ENCODE measurements at places on chromosomes 11 and 22.
A peak's percentile ranks its signal among the peaks of the same experiment; 100 is the strongest.

DNA sequence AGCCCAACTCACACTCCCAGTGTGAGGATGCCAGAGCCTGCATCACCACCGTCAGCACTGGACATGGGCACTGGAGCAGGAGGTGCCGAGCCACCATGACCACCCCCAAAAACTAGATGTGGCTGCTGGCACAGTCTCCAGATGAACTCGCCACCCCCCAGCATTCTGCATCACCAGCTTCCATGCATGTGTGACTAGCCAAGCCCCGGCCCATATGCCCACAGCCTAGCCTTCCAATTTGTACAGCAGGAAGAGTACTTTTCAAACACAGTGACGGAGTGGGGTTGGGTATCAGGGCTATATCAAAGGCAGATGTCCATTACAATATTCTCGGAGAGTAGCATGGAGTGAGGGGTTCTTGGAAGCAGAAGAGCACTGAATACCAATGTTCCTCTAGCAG, 62.9 kb downstream of the SMCO4 start:
- DNase-seq, result no peak

GRCh38 chr11:73248526-73249185, 23.5 kb upstream of the P2RY6 start:
- no peak for DNase-seq

DNA sequence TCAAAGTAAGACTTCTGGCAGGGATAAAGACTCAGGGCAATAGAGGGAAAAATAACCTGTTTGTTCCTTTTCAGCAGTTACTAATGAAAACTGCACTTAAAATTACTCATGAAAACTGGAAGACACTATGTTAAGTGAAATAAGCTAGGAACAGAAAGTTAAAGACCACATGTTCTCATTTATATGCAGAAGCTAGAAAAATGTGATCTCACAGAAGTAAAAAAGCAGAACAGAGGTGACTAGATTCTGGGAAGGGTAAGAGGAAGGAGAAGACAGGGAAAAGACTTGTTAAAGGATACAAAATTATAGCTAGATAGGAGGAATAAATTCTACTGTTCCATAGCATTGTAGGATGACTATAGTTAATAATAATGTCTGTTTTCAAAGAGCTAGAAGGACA, 22.2 kb downstream of the HPS5 start:
- DNase-seq, result no peak

GRCh38 chr11:26557666-26558065, 14.4 kb downstream of the MUC15 start:
- DNase-seq, result no peak

GRCh38 chr11:18314784-18315523, 7.0 kb downstream of the HPS5 start:
- DNase-seq, result no peak

- no peak for DNase-seq
Observed at GRCh38 chr11:41665441-41666360, 206.2 kb upstream of the LRRC4C start.

- no peak for DNase-seq
Observed at GRCh38 chr11:88529426-88529825, 191.9 kb upstream of the CTSC start.

GRCh38 chr11:2564588-2565425, 120.0 kb downstream of the KCNQ1 start:
- DNase-seq, result no peak

DNA sequence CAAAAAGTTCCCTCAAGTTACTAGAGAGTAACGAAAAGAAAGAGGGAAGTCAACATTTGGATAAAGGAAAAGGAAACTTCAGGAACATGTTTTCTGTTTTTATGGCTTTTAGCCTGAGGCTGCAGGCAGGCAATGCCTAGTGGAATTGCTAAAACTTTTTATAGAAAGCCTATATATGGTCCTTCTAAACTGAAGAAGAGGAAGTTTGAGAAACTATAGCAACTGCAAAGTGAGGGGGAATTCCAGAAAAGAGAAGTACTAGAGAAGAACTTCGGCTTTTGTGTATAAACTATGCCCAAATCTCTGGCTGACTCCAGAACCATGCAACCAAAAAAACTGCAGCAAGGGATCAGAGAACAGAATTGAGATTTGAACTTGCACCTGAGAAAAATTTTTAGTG, 74.3 kb upstream of the ARHGAP42 start:
- DNase-seq, result peak; percentile 23

DNA sequence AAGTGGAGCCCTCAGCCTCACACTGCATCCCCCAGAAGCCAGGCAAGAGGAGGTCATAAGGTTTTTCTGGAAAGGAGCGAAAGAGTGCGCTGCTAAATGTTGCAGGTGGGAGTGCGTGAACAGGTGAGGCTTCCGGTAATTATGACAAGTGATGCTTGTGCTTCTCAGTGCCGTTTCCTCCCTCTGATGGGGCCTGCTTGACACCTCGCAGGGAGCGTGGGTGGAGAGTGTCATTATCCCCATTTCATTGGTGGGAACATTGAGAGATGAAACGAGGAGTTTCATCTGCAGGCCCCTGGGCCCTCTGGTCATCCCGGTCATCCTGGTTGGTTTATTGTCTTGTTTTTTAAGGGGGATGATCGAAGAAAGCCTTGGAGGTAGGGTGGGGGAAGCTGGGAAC, 57.5 kb downstream of the BCR start:
- no peak for DNase-seq

- DNase-seq, result peak; percentile 55
Observed at GRCh38 chr11:66467034-66467659, 442 bp downstream of the PELI3 start.

DNA sequence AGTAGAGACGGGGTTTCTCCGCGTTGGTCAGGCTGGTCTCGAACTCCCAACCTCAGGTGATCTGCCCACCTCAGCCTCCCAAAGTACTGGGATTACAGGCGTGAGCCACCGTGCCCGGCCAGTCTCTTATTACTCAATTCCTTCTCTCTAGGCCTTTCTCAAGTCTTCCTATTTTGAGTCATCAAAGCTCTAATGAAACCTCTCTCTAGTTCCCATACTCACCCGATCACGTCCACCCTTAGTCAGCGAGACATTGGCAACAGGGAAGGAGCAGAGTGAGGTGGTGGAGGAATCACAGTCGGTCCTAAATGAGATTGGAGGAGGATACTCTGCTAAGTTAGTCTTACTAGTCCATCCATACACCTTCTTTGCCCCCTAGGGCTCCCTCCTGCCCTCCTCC, 5.0 kb downstream of the BSCL2 start:
- DNase-seq, result no peak

- DNase-seq, result no peak
Observed at GRCh38 chr11:13837286-13837685, 125.2 kb upstream of the SPON1 start.

- no peak for DNase-seq
Observed at GRCh38 chr11:87355596-87355995, 317.9 kb downstream of the TMEM135 start.

GRCh38 chr22:40289991-40290459, 56.3 kb upstream of the ADSL start:
- DNase-seq, result peak; percentile 61

DNA sequence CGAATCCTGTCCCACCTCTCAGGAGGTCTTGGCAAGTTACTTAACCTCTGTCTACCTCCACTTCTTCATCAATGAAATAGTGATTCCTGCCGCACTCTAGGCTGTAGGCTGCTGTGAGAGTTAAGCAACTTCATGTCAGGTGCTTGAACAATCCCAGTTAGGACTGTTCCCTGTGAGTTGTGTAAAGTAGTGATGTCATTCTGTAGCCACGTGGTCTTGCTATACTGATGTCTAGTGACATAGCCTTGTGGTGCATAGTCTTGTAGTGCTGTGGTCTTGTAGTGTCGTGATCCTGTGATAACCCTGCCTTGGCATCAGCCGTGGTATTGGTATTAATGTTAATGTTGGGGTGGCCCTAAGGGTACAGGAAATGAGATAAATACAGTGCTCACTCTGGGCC, 30.3 kb upstream of the PRR5 start:
- no peak for DNase-seq

DNA sequence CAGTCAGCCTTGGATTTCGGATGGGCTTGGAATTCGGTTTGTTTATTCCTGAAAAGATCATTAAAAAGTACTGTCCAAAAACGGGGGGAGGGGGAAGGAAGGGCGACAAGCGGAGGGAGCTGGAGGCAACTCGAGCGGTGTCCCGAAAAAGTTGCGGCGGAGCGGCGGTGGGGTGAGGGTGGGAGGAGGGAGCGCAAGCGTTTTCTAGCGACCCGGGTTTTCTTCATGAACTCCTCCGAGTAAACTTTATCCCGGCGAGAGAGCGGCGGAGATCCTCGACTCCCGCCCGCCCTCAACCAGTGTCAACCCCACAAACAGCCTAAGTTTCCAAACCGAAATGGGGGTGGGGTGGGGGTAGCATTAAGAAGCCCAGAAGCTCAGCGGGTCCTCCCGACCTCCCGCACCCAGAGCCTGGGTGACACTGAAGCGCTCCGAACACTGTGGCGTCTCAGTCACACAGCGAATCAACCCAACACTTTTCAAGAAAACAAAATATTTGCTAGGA, 133.0 kb upstream of the C11orf58 start:
- DNase-seq, result peak; percentile 10

GRCh38 chr11:4891996-4892640, 10.4 kb downstream of the OR51T1 start:
- no peak for DNase-seq

- DNase-seq, result no peak
Observed at GRCh38 chr11:127559978-127560377, 559.4 kb upstream of the KIRREL3 start.

DNA sequence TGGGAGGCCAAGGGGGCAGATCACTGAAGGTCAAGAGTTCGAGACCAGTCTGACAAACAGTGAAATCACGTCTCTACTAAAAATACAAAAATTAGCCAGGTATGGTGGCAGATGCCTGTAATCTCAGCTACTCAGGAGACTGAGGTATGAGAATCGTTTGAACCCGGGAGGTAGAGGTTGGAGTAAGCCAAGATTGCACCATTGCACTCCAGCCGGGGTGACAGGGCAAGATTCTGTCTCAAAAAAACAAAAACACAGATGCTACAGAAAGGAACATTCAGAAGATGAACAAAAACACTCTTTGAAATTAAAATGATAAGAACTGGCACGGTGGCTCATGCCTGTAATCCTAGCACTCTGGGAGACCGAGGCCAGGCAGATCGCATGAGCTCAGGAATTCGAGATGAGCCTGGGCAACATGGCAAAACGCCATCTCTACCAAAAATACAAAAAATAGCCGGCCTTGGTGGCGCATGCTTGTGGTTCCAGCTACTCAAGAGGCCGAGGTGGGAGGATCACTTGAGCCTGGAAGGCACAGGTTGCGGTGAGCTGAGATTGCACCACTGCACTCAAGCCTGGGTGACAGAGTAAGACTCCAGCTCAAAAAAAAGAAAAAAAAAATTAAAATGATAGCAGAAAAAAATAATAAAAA, 8.5 kb downstream of the RAB6A start:
- DNase-seq, result no peak

- DNase-seq, result no peak
Observed at GRCh38 chr11:80849253-80849652, 1408.4 kb upstream of the TENM4 start.

GRCh38 chr22:43861529-43861928, 784 bp downstream of the SULT4A1 start:
- DNase-seq, result no peak

- DNase-seq, result no peak
Observed at GRCh38 chr11:44805596-44805995, 78.8 kb downstream of the TSPAN18 start.

DNA sequence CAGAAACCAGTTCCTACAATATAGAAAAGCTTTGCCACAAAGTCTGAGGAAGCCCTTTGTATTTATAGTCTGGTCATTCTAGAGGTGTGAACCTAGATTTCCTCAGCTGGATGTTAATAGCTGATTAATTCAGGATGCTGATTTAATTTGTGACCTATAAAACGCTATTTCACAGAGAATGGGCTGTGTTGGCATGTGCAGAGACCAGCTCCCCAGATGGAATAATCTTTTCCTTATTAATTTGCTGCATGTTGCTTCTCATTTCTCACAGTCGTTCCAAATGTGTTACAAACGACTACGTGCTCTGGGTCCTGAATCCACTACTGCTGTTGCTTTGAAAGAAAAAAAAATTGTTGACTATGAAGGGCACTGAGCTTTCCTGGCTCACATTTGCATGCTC, 49.3 kb downstream of the BDNF start:
- no peak for DNase-seq

GRCh38 chr11:7449211-7449840, 36.0 kb upstream of the OLFML1 start:
- DNase-seq, result no peak

DNA sequence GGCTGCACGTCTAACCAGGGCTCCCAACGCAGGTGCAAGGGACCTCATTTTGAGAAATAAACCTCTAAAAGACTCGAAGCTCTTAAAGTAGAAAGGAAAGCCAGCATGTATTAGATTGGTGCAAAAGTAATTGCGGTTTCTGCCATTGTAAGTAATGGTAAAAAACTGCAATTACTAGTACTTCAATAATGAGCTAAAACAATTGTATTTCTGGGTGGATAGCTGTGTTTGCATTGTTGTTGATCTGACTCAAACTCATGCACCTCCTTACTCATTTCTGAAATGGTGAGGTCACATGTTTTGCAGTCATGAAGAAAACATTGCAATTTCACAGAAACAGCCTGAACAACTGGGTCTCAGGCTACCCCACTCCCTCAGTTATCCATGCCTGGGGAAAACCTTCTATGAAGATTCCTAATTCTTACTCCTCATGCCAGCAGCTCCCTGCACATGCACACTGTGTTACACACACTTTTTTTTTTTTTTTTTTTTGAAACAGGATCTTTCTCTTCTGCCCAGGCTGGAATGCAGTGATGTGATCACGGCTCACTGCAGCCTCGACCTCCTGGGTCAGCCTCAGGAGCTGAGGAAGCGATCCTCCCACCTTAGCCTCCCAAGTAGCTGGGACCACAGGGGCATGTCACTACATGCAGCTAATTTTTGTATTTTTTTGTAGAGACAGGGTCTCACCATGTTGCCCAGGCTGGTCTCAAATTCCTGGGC, 24.6 kb downstream of the VWCE start:
- DNase-seq, result peak; percentile 58

DNA sequence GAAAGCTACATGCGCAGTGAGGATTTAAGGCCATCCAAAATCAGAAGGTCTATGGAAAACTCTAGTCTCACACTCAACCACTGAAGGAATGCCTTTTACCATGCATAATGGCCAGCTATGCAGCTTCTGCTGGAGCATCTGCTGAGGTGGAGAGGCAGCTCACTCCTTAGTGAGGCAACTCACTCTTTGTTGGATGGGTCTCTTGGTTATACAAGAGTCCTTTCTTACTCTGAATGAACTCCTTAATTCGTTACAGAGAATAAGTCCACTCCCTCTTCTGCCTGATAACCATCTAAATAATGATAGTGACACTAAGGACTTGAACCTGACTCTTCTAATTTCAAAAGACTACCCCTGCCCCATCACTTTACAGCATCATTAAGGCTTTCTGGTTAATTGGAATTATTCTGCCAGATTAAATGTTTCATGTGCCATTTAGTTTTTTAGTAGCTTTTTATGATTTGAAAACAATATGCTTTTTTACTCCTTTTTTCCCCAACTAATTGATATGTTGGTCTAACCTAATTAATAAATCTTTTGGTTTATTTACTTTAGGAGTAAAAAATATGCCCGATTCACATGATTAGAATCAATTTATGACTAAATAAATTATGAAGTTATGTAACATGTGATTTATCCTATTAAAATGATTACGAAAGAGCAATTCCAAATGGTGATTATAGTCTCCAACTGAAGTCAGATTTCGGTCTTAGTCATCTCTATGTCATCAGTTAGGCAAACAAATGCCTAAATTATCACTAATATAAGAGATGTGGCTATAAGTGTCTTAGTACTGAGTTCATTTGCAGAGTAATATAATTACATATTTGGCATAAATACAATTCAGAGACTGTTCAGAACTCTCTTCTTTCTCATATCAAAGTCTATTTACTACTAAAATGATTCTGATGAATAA, 286.7 kb upstream of the CCDC90B start:
- no peak for DNase-seq
